ENCODE measurements at places on chromosomes 13 and 19.
A peak's percentile ranks its signal among the peaks of the same experiment; 100 is the strongest.

GRCh38 chr19:2574478-2574931 lies 98.6 kb downstream of the GADD45B start:
- no peak for DNase-seq

- DNase-seq, result no peak
Measured at GRCh38 chr13:108813587-108814170, 184.3 kb downstream of the MYO16 start.

GRCh38 chr13:67048084-67048820 lies 181.9 kb downstream of the PCDH9 start:
- no peak for DNase-seq

DNA sequence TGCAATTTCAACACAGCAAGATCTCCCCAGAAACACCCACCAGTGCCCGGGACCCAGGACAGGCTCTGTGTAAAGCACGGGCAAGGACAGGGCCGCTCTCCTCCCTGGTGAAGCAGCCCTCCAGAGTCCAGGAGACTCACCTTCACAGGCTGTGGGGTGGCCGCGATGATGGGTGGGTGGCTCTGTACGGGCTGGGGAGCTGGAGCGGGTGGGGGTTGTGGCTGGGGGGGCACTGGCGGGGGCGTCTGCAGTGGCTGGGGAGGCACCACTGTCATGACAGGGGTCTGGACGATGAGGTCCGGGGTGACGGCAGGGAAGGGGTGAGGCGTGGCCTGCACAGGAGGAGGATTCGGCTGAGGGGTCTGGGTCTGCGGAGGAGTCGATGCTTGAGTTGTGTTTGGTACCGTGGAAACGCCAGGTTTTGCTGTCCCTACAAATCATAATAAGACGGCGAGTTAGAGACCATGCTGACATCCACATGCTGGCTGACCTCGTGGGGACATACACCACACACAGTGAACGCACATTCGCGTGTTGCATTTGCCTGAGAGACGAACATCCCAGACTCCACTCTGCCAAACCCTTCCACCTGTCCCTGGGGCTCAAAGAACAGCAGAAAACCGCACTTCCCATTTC lies 33.1 kb upstream of the EPHX3 start:
- DNase-seq, result no peak

- DNase-seq, result no peak
Measured at GRCh38 chr19:48596237-48596636, 10.3 kb upstream of the SPACA4 start.

DNA sequence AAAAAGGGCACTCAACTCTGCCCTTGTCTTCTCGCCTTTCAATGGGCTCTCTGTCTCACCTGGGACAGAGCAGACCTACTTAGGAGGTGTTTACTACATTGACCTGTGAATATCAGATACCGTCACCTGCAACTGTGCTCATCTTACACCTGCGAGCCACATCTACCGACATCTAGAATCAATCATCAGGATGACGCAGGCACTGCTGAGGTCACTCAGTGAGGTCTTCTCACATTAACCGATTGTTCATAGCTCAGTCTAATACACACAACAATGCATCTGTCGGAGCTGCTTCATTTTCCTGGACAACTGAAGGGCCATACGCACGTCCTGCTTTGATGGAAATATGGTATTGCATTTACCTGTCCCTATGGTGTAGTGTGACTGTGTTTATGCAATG lies 211.9 kb downstream of the FGF9 start:
- no peak for DNase-seq

DNA sequence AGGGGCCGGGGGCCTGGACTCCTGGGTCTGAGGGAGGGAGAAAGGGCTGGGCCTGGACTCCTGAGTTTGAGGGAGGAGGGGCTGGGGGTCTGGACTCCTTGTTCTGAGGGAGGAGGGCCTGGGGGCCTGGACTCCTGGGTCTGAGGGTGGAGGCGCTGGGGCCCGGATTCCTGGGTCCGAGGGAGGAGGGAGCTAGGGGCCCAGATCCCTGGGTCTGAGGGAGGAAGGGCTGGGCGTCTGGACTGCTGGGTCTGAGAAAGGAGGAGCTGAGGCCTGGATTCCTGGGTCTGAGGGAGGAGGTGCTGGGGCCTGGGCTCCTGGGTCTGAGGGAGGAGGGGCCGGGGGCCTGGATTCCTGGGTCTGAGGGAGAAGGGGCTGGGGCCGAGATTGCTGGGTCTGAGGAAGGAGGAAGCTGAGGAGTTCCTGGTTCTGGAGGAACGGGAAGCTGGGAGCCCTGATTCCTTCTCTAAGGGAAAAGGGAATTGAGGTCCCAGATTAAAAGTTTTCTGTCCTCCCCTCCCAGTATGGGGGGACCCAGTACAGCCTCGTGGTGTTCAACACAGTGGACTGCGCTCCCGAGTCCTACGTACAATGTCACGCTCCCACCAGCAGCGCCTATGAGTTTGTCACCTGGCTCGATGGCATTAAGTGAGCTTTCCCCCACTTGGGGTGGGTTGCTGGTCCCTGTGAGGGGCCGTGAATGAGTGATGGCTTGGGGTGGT lies 721 bp downstream of the MED25 start:
- DNase-seq, result no peak

DNA sequence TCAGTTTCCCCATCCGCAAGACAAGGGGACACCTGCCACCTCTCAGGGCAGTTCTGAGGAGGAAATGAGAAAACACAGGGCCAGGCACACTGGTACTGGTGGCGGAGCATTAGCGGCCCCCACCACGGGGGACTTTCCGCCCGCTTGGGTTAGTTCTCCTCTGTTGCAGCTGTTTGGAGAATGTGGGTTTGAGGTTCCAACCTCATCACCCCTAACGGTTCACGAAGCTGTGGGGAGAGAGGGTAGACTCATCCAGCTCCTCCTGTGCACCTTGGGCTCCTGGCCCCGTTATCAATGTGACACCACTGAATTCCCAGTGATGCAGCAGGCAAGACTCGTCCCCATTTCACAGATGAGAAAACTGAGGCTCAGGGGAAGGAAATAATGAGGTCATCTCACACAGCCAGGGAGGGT lies 10.3 kb downstream of the PTPRS start:
- no peak for DNase-seq

GRCh38 chr19:38543807-38544568 lies 73.8 kb downstream of the MAP4K1 start:
- peak; percentile 94 for DNase-seq

- DNase-seq, result no peak
Measured at GRCh38 chr19:16535381-16535780, 6.9 kb downstream of the CHERP start.

DNA sequence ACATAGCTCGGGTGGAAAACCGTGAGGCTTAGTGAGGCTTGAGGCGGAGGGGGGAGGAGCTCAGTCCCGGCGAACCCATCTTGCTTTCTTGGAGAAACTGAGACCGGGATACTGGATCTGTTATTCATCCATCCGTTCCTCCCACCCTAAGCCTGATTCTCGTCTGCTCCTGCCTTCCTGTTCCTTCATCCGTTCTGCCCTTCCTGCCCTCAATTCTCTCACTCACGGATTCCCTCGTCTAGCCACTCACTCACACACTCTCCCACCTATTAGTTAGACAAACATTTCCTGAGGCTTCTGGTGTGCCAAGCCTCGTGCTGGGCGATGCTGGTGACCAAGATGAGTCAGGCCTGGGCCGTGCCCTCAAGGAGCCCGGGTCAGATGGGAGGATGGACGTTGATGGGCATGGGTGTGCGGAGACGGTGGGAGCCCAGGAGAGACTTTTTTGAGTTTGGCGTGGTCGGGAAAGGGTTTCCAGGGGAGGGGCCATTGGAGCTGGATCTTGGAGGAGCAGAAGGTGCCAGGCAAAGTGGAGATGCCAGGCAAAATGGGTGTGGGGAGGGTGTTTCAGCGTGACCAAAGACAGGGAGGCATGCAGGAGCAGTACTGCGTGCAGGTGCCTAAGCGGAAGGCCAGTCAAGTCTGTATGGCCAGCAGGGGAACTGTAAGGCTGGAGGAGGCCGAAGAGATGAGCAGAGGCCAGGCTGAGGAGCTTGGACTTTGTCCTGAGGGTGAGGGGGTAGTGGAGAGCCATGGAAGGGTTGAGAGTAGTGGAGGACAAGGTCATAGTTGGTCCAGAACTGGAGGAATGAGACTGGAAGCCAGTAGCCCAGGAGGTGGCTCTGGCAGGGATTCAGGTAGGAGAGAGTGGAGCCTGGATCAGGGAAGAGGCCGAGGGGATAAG lies 7.4 kb upstream of the CNFN start:
- DNase-seq, result no peak

- DNase-seq, result no peak
Measured at GRCh38 chr19:1590641-1591397, 1.8 kb downstream of the MBD3 start.

GRCh38 chr13:21568854-21569253 lies 35.1 kb downstream of the MICU2 start:
- DNase-seq, result no peak

DNA sequence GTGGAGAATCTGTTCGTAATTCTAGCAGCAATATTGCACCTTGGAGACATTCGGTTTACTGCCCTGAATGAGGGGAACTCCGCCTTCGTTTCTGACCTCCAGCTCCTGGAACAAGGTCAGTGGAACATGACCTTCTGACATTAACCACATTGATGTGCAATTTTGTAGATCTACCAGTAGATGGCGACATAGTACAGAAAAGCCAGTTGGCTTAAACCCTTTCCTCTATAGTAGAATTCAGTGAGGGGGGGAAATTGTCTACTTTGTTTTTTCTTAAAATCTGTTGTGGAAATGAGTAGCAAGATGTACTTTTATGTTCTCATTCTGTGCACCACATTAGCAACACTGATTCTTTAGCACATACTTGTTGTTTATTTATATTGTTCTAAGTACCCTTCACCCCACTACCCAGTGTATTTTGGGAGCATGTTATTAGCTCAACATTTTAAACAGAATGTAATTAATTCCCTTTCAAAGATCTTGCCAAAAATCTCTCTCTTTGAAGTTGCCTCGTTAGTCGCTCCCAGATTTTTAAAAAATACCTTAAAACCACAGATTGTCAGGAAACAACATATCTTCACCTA lies 332.2 kb downstream of the MYO16 start:
- peak; percentile 75 for DNase-seq

DNA sequence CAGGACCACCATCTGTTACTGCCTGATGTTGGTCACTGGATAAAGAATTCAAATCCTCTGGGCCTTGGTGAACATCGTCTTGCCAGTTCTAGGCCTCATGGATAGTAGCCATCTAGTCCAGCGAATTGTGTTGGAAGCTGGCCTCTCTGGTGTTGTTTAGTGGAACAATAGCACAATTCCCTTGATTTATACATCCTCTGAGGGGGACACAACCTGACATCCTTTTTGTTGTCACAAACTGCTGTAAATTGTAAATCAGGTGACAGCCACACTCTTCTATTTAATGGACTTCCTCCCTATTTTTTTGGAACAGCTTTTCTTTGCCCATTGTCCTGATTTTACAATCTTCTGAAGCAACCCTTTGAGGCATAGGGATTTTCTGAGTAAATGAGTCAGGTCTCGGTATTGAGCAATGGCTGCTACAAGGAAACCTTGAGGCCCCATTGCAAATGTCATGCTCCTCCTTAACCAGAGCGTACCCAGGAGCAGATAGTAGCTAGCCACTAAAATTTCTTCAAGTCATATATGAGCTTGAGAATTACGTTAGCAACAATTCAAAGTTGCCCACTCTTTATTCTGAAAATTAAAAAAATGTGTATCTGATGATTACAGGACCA lies 263.3 kb downstream of the COG6 start:
- no peak for DNase-seq

GRCh38 chr13:60331249-60332012 lies 65.6 kb upstream of the TDRD3 start:
- no peak for DNase-seq

GRCh38 chr13:61900033-61900432 lies 484.4 kb upstream of the PCDH20 start:
- no peak for DNase-seq

DNA sequence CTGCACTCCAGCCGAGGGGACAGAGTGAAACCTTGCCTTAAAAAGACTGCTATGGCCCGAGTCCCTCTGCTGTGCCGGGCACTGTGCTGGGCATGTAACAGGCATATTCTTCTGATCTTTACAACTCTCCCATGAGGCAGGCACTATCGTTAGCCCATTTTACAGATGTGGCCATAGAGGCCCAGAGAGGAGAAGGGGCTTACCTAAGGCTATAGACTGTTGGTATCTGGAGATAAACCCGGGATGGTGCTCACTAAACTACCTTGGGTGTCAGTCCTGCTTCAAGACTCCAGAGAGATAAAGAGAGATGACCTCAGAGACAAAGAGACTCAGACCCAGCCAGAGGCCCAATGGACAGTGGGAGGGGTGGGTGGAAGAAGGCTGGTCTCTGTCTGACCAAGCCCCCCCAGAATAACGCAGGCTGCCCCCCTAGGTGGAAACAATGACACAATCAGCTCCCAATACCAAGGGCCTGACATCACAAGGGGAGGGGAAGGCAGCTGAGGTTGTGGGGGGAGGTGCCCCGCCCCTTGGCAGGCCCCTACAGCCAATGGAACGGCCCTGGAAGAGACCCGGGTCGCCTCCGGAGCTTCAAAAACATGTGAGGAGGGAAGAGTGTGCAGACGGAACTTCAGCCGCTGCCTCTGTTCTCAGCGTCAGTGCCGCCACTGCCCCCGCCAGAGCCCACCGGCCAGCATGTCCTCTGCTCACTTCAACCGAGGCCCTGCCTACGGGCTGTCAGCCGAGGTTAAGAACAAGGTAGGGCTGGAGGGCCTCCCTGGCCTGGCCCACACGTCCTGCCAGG lies at the start of gene CNN1:
TSS of gene CNN1 (plus strand) at position 620 of the 805 bp plus-strand sequence. CDS start at position 697, 77 bp downstream.
- DNase-seq, result no peak

DNA sequence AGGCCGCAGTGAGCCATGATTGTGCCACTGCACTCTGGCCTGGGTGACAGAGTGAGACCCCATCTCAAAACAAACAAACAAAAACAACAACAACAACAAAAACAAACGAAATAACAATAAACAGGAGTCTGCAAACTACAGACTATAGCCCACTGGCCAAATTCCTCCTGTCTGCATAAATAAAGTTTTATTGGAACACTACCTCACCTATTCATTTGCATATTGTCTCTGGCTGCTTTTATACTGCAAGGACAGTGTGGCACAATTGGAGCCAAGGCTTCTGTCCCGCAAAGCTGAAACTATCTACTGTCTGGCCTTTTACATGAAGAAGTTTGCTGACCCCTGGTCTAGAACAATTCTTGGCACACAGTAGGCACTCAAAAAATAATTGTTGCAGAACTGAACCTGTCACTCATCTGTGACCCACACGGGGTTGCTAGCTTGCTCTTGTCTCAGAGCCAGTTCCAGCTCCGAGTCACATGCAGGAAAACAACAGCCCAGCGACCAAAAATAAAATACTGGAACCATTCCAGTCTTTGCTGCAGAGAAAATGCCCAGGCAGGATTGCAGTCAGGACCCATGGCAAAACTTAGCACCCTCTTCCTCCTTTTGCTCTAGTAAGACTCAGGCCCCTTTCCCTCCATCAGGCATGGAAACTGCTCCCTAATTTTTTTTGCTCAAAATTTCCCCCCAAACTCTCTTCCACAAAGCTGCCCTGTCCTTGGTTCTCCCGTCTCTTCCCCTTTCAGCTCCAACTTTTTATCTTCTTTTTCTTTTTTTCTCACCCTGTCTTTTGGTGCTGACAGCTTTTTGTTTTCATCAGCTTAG lies 4.8 kb upstream of the MYH14 start:
- peak; percentile 53 for DNase-seq

- DNase-seq, result no peak
Measured at GRCh38 chr13:80215368-80215767, 125.6 kb downstream of the SPRY2 start.
